ENCODE measurements at places on chromosomes 7 and 10.

DNA sequence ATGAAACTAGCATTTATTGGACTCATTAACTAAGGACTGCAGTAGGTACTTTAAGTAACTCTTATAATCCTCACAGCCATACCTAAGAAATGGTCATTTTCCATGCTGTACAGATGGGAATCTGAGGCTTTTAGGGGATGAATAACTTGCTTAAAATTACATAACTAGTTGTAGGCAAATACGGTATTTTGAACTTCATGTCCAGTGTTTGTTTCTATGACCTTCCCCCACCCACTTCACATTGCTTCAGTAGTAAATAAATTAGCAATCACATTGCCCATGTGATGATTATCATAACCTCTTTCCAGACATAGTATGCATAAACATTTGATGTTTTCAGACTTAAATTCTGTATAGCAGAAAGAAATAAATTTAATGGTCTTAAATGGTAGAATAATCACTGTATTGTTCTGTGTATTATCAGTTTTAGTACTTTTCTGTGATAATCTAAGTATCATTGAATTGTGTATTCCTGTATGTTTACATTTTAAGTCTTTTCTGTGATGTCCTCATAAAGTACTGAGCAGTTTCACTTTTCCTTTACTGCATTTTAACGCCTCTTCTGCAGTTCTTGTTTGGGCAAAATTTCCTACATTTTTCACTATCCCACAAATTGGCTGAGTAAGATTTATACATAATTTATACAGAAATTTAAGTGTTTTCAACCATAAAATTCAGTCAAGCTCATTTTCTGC, 48.3 kb downstream of the ANKIB1 start:
- no peak for DNase-seq

DNA sequence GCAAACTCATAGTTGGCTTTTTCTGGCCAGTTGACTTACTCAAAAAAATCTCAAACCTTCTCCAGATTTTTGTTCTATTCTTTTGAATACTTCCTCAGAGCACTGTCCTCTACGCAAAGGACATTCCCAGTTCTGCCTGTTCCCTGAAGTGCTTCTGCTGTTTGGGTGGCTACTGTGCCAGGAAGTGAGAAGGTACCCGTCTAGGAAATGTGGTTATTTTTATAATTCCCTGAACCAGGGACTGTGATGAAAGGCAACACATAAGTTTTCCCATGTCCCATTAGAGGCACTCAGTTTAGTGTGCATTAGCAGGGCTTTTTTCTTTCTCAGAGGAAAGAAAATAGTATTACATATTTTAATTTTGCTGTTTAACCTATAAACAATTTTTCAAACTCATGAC, 370.3 kb downstream of the PHTF2 start:
- DNase-seq: no peak

GRCh38 chr10:110032801-110033700, 25.3 kb downstream of the ADD3 start:
- no peak for DNase-seq

DNA sequence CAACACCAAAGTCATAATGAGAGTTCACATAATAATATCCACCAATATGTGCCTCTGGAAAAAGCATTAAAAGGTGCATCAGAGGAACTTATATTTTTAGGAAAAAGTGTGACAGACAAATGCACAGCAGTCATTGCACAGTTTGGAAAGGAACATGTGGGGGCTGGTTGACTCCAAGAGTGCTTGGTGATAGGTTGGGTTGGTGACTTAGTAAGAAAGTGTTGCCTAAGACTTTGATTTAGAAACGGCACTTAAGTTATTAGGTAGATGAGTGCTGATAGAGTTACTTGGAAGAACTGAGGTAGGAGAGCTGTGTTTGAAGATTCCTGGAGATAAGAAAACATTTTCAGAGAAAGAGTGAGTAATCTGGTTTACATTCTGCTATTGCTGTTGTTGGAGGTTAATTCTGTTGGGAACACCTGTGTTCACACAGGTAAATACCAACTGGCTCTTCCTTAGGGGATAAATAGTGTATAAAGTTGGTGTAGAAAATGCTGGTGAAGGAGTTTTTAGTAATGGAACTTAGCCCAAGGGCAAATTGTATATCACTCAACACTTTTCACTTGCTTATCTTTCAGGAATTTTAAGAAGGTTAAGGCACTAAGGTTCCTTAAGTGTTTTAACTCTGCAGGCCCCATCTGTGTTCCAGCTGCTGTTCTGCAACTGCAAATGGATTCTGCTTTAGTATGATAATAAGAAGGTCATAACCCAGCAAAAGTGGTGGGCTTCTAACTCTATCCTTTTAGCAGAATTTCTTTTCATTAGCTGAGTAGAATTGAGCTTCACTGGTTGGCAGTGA, 196.1 kb downstream of the NSUN6 start:
- DNase-seq: no peak

- DNase-seq: no peak
Measured at GRCh38 chr7:146660839-146661238, 544.2 kb downstream of the CNTNAP2 start.

DNA sequence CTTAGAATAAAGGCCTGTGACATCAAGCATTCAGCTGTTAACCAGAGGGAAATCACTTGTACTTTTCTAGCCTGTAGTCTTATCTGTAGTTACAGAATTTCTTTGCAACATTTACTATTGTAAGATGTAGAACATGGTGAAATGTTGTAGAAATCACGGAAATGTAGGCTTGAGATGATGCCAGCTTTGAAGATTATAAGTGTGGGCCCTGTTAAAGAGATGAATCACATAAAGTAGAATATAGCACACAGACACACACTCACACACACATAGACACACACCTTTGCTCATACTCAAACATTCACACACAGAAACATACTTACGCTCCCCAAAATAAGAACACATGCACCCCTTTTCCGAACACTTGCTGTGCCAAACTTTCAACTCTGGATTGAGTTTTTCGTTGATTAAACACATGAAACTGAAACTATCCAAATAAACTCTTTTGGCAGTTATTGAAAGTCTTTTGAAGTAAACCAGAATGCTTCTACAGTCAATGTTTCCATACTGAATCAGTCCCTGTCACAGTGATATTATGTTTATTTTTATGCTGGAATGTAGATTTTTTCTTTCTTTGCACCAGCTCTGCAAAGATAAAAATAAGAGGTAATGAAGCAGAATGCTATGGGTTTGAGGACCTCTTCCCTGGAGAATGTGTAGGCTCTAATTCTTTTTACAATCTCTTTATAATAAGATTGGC, 230.3 kb upstream of the MEOX2 start:
- no peak for DNase-seq

- DNase-seq: no peak
Measured at GRCh38 chr10:19944911-19945663, 128.9 kb downstream of the PLXDC2 start.

DNA sequence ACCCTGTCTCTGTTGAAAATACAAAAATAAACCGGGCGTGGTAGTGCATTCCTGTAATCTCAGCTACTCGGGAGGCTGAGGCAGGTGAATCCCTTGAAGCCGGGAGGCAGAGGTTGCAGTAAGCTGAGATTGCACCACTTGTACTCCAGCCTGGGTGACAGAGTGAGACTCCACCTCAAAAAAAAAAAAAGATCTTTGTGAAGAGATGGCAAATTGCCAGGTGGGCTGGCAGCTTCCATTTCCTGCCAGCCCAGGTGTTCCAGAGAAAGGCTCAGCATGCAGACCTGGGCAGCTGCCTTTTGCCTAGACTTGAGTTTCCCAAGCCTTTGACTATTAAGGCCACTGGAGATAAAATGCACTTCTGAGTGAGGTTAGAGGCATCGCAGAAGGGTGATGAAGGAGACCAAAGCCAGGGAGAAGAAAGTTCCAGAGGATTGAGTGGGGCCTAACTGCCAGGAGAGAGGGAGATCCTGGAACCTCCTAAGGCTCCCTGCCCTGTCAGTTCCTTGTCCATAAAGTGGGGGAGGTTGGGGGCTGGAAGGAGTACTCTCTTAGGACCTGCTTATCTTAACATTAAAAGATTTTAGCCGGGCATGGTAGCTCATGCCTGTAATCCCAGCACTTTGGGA, 10.0 kb upstream of the DDIT4 start:
- DNase-seq: peak; percentile 68

- DNase-seq: no peak
Measured at GRCh38 chr10:28291881-28292297, 11.0 kb downstream of the MPP7 start.

- DNase-seq: no peak
Measured at GRCh38 chr7:118288098-118288497, 63.6 kb downstream of the ANKRD7 start.

DNA sequence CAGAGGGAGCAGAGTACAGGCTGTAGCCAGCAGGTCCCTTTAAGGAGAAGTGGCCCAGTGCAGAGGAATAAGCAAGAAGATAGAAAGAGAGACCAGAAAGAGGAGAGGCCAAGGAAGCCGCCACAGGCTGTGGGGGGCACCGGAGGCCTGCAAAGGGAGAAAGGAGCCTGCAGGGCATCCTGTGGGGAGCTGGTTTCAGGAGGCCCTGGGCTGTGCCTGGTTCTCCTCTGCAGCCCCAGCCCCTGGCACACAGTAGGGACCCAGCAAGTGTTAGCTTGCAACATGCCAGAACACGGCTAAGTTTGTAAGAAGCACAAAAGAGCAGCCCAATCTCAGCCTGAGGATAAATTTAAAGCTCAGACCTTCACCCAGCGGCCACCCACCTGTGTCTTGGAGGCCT, 12.3 kb upstream of the C10orf71 start:
- DNase-seq: no peak

DNA sequence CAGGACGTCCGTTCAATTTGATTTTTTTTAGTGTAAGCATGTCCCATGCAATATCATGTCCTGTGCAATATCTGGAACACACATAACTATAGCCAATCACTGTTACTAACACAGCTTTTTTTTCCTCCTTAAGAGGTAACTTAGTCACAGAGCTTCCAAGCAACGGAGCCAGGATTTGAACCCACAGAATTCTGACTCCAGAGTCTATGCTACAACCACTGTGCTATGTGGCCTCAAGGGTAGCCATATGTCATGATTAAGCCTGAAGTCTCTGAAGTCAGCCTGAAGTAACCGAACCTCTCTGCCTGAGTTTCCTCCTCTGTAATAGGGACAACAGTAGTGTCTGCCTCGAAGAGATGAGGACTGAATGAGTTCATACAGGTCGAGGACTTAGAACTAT, 42.2 kb upstream of the TCF7L2 start:
- no peak for DNase-seq

DNA sequence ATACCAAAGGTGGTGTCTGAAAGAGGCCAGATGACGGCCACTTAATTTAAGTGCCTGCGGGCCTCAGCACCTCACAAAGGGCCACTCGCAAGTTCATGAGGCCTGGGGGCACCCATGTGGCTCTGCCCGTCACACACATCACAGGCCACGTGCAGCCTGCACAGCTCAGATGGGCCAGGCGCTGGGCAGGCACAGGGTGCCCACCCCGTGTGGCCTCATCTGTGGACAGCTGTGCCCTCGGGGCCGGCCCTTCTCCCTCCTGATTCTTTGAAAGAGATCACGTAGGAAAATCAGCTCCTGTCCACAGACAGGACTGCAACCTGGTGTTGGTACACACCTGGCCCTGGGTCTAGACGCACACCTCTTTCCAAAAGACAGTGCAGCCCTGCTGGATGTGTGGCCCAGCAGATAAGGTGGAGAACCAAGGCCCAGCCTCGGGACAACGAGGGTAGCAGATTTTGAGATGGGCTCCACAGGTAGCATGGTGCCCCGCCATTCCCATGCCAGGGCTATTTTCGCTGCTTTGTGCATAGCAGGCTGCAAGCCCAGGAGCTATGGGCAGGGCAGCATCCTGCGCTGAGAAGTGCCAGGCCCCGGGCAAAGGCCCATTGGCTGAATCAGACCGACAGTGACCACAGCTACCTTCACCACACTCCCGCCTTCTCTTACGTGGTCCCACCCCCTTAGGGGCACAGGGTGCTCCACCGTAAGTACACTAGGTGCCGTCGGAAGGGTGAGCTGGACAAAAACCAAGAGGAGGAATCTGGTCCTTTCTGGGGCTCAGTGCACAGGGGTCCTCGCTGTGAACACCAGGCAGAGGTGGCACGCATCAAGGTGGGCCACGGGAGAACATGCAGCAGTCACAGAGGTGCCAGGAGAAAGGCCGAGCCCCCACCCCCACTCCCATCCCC, 124.5 kb downstream of the EBF3 start:
- no peak for DNase-seq
